NCI-H526 treated with DMSO at 0.1 percent for 48 hours (cell line): ENCODE measurements at places on chromosomes 3 and 15.
A peak's percentile ranks its signal among the peaks of the same experiment; 100 is the strongest.

DNA sequence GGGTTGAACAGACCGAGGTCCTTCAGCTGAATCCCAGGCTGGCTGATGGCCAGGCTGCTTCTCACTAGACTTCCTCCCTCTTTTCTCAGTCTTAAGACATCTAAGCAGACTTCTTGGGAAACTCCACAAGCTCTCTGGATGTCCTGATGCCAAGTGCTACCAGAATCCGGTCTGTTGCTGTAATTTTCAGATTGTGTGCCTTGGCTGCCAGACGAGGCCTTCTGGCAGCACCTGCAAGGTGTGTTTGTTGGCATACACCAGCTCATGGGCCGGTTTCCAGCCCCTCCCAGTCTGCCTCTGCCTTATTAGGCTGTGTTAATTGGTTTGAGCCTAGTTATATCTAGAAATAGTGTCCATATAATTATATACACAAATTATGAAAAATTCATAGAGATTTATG is 120.6 kb downstream of the TNIK start:
- DNase-seq, result no peak

GRCh38 chr3:45688194-45688881 is 858 bp upstream of the SACM1L start:
- DNase-seq, result peak; percentile 60

DNA sequence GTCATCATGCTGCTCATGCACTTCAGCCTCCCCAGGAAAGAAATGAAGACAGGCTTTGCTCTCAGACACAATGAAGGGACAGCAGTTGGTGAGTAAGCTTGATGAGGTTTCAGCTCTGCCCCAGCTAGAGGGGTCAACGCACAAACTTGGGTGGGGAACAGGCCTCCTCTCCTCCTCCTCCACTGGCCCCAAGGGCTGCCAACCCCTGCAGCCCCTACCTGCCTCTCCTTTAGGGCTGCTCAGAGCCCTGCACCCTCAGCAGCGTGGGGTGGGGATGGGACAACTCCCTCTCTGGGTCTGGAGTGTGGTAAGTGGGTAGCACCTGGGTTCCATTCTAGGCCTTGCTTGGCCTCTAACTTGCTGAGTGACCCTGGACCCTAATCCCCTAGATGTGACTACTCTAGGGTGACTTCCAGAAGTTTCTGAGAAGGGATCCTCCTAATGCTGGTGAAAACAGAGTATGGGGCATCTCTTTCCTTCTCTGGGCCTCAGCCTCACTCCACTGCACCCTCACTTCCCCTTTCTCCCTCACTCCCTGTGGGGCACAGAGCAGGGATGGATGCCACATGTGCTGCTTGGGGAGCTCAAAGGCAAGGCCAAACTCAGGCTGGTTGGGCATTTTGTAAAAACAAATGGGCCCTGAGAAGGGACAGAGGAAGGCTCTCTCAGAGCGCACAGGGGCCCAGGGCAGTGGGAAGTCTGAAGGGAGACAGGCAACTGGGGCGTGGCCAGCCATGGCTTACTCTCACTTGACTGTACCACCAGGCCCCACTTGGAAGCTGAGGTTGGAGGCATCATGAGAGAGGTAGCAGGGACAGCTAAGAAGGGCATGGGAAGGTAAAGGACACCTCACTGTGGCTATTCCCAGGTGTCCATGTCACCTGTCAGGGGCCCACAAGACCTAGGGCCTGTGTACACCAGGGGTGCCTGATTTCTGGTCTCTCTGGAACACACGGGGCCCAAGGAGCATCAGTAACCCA is 64.0 kb downstream of the SYNM start:
- no peak for DNase-seq

- DNase-seq, result peak; percentile 76
Measured at GRCh38 chr15:68229386-68230156, at the start of gene CLN6. Gene CLN6, minus strand, starts transcription at chr15:68229728. Its CDS starts 144 bp downstream, at chr15:68229584.

DNA sequence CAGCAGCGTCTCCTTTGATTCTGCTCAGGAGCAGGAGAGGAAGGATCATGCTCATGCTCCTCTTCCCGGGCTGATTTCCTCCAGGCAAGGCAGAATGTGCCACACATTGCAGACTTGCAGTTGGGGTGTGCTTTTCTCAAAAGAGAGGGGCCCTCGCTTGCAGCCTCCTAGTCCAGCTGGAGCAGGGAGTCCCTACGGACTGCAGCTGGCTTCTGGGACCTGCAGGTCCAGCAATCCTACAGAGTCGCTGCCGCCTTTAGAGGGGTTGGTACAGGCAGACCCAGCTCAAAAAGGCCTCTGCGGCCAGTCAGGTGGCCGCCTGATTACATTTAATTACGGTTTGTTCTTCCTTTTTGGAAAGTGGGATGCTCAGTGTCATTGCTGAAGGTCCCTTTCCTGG is 173.9 kb downstream of the NSMCE3 start:
- DNase-seq, result no peak

DNA sequence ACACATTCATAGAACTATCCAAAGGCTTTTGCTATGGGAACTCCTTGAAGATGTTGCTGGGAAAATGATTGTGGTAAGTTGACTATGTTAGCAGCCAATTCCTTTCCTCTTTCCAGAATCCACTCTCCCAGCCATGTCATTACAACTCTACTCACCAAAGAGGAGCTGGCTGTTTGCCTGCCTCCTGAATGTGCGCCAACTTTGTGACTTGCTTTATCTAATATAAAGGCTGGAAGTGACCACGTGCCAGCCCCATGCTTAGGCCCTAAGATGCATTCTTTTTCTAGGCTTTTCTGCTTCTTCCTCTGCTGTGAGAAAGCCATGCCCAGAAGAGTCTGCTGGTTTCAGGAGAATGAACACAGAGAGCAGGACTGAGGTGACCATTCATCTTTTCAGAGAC is 182.2 kb downstream of the GABRB3 start:
- no peak for DNase-seq

DNA sequence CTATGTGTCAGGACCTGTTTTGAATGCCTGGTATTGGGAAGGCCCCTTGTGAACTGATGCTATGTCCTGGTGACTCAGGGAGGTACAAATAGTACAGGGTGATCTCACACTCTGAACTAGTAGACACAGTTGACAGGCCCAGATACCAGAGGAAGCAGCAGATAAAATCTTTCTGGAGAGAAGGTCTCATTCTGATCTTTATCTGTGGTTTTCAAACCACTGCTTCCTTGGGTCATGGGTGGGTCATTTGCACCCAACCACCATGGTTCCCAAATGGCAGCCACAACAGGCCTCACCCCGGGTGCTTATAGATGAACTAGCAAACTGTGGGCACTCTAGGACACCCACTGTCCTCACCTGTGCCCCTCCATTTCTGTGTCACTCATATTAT is 43.4 kb downstream of the PXYLP1 start:
- no peak for DNase-seq

- no peak for DNase-seq
Measured at GRCh38 chr3:31331278-31331677, 201.4 kb upstream of the STT3B start.

- no peak for DNase-seq
Measured at GRCh38 chr15:93066834-93067648, 22.0 kb downstream of the RGMA start.

DNA sequence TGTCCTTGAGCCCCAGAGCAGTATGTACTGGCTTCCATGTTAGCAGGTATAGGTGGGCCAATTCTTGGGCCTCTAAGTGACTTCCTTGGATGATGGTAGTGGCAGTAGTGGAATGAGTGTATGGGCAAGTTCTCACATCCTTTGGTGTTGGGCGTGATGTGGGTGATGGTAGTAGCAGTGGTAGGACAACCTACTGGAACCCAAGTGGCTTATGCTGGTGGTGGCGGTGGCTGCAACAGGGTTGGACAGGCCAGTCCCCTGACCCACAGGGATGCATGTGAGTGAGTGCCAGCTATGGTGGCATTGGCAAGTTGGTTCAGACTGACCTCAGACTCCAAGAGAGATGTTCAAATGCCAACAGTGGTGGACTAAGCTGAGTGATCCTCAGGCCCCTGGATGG is 1228.2 kb downstream of the ROBO2 start:
- no peak for DNase-seq

DNA sequence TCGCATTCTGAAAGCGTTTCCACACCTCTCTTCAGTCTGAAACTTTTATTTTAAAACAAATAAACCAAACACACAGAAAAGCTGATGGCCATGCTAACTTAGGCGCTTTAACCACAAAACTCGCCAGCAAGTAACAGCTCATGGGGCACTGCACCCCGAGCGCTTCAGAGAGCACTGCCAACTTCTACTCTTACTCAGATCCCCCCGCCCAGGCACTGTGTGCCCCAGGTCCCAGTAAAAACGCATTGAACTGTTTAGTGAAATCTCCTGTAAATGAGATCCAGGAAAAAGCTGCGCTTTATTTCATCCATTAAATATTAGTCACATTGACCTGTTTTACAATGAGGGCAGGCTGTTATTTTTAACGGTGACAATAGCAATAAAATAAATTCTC is 99.7 kb downstream of the LRIG1 start:
- DNase-seq, result no peak
